Hematopoietic multipotent progenitor cell treated with erythropoietin and hydrocortisone succinate and interleukin-3 and kit ligand, for 4 days (in vitro differentiated cells): ENCODE measurements at places on chromosomes 2 and 18.

GRCh38 chr2:235113854-235114253 is 162.0 kb downstream of the SH3BP4 start:
- no peak for DNase-seq

GRCh38 chr2:127277028-127277427 is 16.9 kb downstream of the ERCC3 start:
- no peak for DNase-seq

DNA sequence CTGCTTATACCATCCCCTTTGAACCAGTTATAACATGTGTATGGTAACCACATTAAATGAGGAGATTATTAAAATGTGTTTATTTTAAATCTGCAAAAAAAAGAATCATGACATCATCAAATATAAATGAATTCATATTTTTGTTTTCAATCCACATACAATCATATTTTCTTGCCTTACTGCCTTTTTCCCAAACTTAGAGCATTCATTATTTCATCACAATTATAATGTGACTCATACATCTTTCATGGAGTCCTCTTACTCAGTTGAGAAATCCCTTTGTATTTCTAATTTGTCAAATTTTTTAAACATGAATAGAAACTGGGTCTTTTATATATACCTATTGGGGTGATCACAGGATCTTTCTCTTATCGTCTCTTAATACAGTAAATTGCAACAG is 909.6 kb downstream of the DSC3 start:
- no peak for DNase-seq

DNA sequence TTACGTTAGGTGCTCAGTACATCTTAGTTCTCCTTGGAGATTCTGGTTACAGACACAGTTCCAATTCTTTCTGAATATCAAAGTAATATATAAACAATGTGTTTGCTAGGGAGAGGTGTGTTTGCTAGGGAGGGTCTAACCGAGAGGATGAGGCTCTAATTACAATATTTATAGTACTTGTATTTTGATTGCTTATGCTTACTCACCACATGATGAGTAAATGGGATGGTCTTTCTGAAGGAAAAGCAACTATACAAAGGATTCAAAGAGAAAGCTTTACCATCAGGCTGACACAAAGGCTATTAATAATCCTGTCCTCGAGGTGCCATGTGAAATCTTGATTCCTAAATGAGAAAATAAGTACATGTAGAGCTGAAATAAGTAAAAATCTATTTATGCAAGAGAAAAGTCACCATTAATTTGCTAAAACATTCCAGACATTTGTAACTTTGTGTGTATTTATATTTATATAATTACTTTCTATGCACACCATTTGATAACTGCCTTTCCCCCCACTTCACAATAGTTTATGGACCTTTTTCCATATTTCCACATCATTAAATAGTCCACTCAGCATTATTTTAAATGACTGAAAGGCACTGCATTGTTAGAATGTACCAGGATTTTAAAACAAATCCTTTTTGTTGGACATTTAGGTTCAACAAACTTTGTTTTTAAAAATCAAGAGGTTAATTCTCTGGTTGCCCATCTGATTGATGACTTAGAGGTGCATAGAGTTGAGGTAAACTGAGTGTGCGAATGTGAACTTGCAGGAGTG is 94.5 kb upstream of the FN1 start:
- DNase-seq, result no peak

GRCh38 chr2:241309684-241310117 is 5.8 kb downstream of the HDLBP start:
- DNase-seq, result peak; percentile 64

DNA sequence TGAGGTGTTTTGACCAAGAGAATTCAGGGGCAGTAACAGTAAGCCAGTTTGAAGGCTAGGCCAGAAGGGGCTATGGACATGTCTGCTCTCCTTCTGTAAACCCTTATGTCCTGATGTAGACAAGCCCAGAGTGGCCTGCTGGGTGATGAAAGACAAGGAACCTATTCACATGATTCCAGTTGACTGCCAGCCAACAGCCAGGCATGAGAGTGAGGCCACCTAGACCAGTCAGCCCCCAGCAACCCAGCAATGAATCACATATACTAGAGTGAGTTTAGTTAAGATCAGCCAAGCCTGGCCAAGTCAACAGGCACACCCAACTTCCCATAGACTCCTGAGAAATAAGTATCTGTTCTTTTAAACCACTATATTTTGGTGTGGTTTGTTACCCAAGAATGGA is 1889.7 kb upstream of the CELF4 start:
- peak; percentile 17 for DNase-seq

DNA sequence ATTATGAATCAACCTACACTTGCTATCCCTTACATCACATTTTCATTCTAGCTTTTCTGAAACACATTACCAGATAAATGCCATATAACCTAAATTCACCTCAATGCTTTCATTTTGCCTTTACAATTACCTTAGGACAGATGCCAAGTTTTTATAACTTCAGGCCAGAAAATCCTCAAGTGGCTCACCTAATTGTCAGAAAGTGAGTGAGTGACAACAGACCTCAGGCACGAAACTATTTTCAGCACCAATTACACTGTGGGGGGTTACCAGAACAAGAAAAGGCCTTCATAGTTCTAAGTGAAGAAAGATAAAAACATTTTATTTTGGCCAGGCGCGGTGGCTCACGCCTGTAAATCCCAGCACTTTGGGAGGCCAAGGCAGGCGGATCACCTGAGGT is 52.3 kb upstream of the ST8SIA5 start:
- DNase-seq, result no peak

GRCh38 chr18:8116341-8117005 is 492.8 kb upstream of the RAB12 start:
- no peak for DNase-seq

GRCh38 chr2:9807056-9807455 is 36.2 kb upstream of the TAF1B start:
- DNase-seq, result no peak

- no peak for DNase-seq
Observed at GRCh38 chr2:2974982-2975381, 402.6 kb downstream of the EIPR1 start.

- DNase-seq, result peak; percentile 60
Observed at GRCh38 chr18:3653263-3653850, 203.4 kb downstream of the TGIF1 start.

DNA sequence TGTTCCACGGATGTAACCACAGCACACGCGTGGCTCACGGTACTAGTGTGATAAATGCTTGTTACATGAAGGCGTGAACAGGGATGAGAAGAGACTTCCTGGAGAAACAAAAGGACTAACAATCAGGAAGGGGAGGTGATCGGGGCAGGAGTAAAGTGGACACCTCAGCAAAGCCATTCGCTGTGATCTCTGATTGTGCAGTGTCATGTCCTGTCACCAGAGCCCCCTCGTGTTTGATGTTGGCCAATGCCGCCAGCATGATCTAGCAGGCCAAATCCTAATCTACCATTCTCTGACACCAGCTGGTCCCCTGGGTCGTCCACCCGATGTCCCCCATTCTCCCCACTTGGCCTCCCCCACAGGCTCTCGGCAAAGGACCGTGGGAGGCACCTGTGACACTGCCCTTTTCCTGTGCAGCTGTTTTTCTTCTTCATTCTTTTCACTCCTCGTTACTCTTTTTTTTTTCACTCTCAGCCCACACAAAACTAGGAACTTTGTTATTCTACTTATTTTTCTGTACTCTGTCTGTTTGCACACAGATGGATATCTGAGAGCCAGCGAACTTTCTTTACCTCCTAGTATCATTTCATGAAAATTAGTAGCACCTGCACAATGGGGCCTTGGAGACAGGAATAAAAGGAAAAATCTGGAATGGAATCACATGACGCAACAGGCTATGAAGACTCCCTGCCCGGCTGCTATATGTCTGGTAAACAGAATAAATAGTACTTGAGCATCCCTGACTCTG is 146.8 kb downstream of the TGIF1 start:
- peak; percentile 95 for DNase-seq

DNA sequence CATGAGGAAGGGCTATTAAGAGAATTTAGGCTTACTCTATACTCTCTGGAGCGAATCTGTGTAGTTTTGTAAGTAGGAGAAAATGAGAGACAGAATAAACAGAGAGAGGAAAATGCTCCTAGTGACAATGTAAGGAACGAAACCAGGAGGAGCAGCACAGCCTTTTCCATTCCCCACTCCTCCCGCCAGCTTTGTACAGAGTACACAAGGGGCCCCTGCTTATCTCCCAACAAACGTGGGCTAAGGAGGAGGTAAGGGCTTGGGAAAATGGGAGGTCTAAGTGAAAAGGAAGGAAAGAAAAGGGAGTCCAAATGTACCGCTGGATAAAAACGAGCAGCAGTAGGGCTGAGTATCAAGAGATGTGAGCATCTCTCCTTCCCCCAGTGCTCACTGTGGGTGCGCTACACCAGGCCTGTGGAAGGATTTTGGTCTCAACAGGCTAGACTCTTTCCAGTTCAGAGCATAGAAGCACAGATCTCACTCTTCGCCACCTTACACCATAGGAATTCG is 12.1 kb upstream of the IHH start:
- no peak for DNase-seq

- DNase-seq, result no peak
Observed at GRCh38 chr2:119465687-119466086, 34.0 kb downstream of the TMEM37 start.

GRCh38 chr2:30567317-30567716 is 120.3 kb downstream of the LCLAT1 start:
- no peak for DNase-seq

DNA sequence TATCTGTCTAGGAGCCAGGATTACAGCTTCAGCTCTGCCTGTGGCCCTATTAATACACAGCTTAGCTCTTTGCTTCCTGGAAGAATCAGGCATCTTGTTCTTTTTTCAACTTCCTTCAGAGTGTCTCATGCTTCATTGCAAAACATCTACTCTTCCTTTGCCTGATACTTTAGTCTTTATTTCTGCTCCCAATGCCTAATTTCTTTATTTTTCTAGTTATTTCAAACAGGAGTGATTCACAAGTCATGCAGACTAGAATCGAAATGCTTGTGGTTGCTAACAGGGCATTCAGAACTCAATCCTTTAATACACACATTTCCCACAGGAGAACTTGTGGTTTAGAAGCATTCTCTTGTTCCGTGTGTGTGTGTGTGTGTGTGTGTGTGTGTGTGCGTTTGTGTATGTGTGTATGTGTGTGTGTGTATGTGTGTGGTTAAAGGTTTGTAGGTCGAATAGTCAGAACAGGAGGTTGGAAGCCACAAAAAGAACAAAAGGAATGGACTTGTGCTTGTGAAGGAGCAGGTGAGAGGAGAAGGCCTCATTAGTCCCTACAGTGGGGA is 28.3 kb upstream of the INSIG2 start:
- DNase-seq, result no peak

DNA sequence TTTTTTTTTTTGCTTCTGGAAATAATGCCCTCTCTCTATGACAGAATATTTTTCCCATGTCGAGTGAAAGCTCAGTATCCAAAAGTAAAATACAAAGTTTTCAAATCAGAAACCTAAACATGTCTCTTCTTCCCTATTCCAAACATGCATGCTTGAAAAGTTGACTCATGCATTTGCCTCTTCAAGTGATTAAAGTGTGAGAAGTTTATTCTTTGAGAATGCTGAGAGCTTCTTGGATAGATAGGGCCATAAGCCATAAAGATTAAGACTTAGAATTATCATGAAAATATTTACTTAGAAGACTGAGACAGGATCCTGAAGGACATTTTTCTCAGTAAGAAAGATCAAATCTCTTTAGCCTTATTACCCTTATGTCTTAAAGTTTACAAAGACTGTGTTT is 98.6 kb upstream of the EPB41L5 start:
- no peak for DNase-seq

- DNase-seq, result no peak
Observed at GRCh38 chr2:172456002-172456401, 28.6 kb downstream of the ITGA6 start.

GRCh38 chr2:144229296-144229695 is 290.6 kb downstream of the ZEB2 start:
- DNase-seq, result no peak

GRCh38 chr18:5178519-5178918 is 18.5 kb downstream of the AKAIN1 start:
- DNase-seq, result no peak

- DNase-seq, result no peak
Observed at GRCh38 chr2:168787782-168788376, 14.6 kb upstream of the NOSTRIN start.

GRCh38 chr2:173076581-173077345 is 1.1 kb downstream of the MAP3K20 start:
- peak; percentile 47 for DNase-seq

DNA sequence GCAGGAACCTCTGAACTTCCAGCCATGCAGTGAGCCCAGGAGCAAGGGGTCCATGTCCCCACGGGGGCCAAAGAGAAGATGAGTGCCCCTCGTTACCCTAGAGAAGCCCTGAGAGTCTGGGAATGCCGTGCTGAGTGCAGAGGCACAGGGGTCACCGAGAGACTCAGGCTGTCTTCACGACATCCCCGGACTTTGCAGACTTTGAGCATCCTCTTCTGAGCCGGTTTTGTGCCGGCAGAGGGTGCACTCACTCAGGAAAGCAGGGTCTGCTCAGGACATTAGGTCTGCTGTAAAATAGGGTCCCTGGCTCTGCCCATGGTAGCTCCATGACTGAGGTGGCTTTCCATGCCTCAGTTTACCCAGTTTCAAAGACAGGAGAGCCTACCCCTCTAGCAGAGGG is 71.0 kb downstream of the GALNT14 start:
- DNase-seq, result no peak

- DNase-seq, result no peak
Observed at GRCh38 chr2:174581491-174581890, 16.1 kb downstream of the WIPF1 start.

GRCh38 chr2:118442996-118443553 is 354.8 kb downstream of the INSIG2 start:
- no peak for DNase-seq

GRCh38 chr2:134408386-134408785 is 154.5 kb downstream of the MGAT5 start:
- DNase-seq, result no peak

DNA sequence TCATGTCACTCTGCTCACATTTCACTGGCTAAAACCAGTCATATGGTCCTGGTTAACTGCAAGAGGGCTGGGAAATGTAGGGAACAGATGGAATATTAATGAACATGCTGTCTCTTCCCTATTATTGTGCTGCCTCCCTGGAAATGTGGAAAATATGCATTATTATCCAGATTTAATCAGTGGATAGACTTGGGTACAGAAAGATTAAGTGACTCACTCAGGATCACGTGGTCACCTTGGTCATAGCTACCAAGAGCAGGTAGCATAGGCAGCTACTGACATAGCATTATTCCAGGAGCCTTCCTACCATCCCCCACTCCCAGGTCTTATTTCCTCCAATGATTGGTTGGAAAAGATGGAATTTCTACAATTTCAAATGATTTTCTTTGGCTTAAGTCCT is 141.1 kb downstream of the HRH4 start:
- DNase-seq, result no peak

- no peak for DNase-seq
Observed at GRCh38 chr2:4693266-4693665, 989.9 kb downstream of the DCDC2C start.

- DNase-seq, result peak; percentile 1
Observed at GRCh38 chr2:153872311-153873051, 759 bp downstream of the GALNT13 start.

GRCh38 chr2:200456567-200456966 is 53.3 kb downstream of the KCTD18 start:
- no peak for DNase-seq
